ENCODE measurements at places on chromosomes 7 and 10.
A peak's percentile ranks its signal among the peaks of the same experiment; 100 is the strongest.

DNA sequence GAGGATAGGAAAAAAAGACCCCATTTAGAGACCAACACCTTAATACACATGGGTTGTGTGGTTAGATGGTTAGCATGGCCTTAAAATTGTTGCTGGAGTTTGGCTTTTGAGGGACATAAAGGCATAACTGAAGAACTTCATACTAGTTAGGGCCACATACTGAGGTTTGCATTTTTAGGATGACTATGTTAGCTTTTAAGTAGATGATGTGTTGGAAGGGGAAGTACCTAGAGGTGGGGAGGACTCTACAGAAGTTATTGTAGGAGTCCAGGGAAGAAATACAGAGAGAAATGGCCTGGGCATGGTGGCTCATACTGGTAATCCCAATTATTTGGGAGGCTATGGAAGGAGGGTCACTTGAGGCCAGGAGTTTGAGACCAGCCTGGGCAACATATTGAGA, 40.5 kb downstream of the ENTPD1 start:
- DNase-seq = no peak

GRCh38 chr7:64863021-64863420, 40.1 kb upstream of the ZNF273 start:
- no peak for DNase-seq

GRCh38 chr7:111424768-111425167, 137.5 kb downstream of the IMMP2L start:
- DNase-seq = peak; percentile 51

- DNase-seq = no peak
These were observed 1.5 kb downstream of the EDRF1 start for GRCh38 chr10:125721035-125721434.

GRCh38 chr10:120456143-120456625, 843 bp upstream of the PLPP4 start:
- no peak for DNase-seq

DNA sequence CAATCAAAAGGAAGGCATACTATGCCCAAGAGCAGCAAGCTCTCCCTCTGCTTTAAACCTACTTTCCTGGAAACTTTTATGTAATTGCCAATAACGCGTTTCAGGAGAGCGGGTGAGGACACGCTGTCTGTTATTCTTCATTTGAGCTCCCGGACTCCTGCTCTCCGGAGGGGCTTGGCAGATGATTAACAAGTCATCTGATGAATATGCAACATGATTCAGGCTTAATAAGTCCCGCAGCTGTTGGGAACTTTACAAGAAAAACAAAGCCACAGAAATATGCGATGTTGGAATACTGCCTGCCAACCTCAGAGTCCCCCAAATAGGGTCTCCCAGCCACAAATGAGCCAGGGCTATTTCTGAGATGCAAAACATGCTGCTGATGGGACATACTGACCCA, 348.0 kb downstream of the GPAM start:
- DNase-seq = no peak

GRCh38 chr7:104127204-104127603, 80.6 kb downstream of the ORC5 start:
- no peak for DNase-seq

- no peak for DNase-seq
These were observed 59.2 kb upstream of the ZMIZ2 start for GRCh38 chr7:44689427-44689826.

- no peak for DNase-seq
These were observed 4.4 kb upstream of the CCL26 start for GRCh38 chr7:75776295-75776971.

DNA sequence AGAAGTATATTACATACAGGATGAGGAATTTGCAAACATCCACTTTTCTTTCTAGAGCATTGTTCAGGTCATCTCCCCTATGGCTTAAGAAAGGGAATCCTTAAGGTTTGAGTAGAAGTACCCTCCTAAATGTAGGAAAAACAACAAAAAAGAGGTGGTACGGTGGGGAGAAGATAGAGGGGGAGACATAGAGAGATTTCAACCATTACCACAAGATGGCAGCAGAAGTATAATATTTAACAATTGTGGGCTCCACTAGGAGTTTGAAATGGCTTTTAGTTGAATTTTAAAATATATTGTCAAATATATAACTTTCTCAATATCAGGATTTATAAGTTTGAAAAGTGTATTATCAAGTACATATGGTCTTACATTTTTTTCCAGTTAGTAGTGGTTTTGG, 72.7 kb upstream of the PRKG1 start:
- peak; percentile 19 for DNase-seq

GRCh38 chr10:117496616-117497028, 45.9 kb upstream of the EMX2 start:
- peak; percentile 37 for DNase-seq

DNA sequence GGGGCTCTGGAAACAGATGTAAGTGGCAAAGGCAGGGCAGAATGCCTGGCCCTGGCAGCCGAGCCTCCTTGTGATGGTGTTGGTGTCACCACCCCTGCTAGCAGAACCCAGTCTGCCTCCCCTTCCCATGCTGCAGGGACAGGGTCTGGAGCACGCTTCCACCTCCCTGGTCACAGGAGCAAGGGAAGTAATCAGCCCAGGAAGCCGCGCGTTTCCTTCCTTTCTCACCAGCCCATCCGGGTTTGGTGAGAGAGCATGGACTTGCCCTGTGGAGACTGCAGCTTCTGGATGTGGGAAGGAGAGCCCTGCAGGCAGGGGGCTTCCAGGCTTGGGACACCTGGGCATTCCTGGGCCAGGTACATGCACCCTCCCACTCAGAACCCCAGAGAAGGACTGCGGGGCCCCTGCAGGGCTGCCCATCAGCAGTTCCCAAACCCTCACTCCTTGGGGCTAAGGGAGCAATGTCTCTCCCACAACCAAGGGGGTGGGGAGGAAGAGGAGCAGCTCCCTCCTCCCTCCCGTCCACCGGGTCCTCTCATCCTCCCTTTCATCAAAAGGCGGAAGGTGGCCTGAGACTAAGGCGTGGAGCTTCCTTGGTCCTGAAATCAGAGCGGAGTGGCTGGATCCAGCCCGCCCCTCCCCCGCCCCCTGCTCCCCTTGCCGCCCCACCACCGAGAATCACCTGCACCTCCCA, 1.8 kb downstream of the MMRN2 start:
- no peak for DNase-seq

DNA sequence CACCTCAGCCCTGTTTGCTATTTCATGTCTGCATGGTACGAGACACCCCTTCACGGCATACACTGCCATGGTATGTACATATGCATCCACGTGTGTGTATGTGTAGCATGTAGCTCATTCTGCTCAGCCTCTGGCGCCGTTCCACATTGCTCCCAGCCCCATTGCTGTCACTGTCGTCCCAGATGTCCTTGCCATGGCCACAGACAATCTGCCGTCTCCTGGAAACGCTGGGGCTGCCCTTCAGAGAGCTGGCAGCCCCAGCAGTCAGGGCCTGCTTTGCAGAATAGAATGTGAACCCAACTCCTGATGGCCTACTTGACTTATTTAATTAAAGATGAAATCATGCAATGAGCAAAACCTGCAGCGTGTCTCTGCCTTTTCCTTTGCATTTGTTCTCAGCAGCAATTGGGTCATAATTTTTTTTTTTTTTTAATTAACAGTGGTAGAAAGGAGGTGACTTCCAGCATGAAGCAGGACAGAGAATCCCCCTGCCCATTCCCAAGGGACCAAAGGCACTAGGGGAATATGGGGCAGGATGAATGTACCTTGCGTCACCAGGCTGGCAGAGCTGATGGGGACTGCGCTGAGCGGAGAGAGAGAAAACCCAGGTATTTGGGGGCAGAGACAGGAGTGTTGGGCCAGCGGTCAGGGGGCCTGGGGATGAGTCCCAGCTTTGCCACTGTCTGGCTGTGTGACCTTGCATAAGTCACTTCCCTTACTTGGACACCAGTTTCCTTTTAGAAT, 49.2 kb downstream of the CHST3 start:
- DNase-seq = no peak

GRCh38 chr10:49733866-49734265, 28.3 kb downstream of the OGDHL start:
- DNase-seq = no peak

- no peak for DNase-seq
These were observed 464.7 kb upstream of the CELF2 start for GRCh38 chr10:10552948-10553347.
